ENCODE measurements at places on chromosomes 12 and 14. TPM values are rescaled to one million over a fixed set of nuclear protein-coding genes. Genes with fewer than 3 reads are reported as not detected.

- no peak for DNase-seq
These were observed 582.5 kb downstream of the NRXN3 start for GRCh38 chr14:78752518-78753188.

DNA sequence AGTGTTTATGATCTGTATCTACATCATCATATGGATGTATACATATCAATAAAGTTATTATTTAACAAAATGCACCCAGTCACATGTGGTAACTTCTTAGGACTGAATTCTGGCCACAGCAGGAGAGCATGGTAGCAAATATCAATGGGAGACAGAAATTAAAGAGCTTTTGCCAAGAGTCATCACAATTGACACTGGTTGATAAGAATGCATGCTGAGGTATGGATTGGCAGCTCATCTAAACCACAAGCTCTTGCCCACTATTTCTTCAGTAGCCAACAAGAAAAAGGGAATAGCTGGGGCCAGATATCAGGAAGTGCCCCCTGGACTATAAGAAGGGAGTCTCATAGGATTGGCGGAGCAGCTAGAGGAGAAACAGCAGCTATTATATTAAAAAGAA is 9.4 kb upstream of the PTGR2 start:
- DNase-seq, result no peak

DNA sequence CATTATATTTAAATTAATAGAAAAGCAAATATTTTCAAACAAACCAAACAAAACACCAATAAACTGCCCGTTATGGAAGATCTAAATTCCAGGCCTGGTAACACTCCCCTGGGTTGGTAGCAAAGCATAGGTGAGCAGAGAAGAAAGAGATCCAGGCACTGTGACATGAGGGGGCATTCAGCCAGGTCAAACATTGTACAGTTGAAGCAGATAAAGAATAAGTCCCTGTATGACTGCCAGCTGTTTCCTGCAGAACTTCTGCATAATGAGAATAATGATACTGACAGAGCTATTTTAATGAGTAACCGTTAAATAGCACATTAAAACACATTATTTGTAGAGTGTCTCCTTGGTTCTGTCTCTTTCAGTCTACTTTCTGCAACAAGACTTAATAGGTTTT is 35.4 kb downstream of the SLC38A1 start:
- no peak for DNase-seq

DNA sequence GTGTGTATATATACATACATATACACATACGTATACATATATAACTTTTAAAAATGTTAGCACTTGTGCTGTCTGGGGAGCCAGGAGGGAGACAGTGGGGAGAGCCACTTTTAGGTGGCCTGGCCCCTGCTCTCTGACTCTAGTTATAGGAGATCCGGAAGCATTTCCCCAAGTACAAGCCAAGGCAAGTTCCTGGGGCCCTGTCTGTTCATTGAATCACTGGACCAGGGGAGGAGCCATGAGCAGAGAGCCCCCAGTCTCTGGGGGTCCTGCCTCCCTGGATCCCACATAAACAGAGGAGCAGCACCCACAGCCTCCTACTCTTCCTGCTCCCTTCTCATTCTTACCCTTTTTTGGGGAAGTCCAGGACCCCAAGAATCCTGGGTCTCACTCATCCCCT is 45.4 kb upstream of the TMED10 start:
- no peak for DNase-seq

DNA sequence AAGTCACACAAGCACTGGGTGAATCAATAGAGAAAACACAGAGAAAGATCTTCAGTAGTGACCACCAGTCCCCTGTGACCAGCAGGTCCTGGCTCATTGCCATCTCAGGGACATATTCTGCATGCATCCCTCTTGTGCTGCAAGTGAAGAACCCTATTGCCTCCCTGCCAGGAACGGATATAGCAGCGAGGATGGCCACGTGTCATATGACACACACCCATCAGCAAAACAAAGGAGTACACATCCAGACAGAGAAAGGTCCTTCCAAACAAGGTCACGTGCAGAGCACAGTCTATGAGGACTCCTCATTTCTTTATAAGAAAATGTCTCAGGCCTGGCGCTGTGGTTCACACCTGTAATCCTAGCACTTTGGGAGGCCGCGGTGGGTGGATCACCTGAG is 638.4 kb downstream of the FLRT2 start:
- no peak for DNase-seq

- no peak for DNase-seq
These were observed 81.7 kb downstream of the RIN3 start for GRCh38 chr14:92595267-92595666.

DNA sequence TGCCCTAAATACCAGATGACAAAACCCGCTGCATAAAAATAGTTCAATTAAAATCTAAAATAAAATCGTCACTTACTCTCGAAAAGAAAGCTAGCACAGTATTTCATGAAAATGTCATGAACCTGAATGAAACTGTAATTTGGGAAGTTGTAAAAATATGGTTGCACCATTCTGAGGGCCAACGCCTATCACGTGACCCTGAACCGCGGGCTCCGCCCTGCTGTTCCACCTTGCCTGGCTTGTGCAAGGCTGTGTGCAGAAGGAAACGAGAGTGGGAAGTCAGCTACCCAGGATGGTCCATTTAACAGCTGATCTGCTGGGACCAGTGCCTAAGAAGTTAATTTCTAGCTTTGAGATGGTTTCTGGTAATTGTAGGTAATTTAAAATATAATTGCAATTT is 91.7 kb upstream of the BMP4 start:
- no peak for DNase-seq

GRCh38 chr12:95326445-95326844 is 108.8 kb downstream of the VEZT start:
- DNase-seq, result no peak

CMA1 gene
- total RNA-seq, result not detected

RERGL gene
- not detected for total RNA-seq

MIPOL1 gene
- 13.8 TPM for total RNA-seq

CCDC175 gene
- total RNA-seq, result 0.24 TPM

FAM186B gene
- 0.25 TPM for total RNA-seq

Data from neural progenitor cell (in vitro differentiated cells).